Activated T-helper 1 cell treated with anti-CD3 and anti-CD28 coated beads, Interleukin-2, amount 50 U/mL, for 16 hours (primary cell): ENCODE measurements at places on chromosomes 16 and 17.

- no peak for DNase-seq
Observed at GRCh38 chr17:62652251-62653001, 25.0 kb downstream of the MRC2 start.

- no peak for DNase-seq
Observed at GRCh38 chr17:22277595-22277994, 585.3 kb downstream of the KCNJ18 start.

GRCh38 chr17:51855806-51856205 is 302.7 kb downstream of the CA10 start:
- DNase-seq: no peak

GRCh38 chr16:84360170-84360569 is 8.2 kb upstream of the ATP2C2 start:
- no peak for DNase-seq

GRCh38 chr17:57924677-57925076 is 30.5 kb downstream of the CUEDC1 start:
- no peak for DNase-seq

DNA sequence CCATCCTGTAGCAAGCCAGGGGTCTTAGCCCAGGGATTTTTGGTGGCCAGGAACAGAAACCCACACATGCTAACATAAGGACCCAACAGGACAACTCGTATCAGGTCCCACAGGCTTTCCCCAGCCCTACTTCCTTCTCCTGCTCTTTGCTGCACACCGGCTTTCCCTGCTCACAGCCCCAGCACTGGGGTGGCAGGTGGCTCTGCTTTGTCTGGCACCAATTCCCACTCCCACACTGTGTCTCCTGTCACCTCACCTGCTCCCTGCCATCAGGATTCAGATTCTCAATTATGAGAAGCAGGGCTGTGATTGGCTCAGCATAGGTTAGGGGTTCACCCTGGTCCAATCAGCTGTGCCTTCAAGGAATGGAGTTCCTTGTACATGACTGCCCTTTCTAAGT is 94.1 kb downstream of the TMEM132E start:
- DNase-seq: no peak

DNA sequence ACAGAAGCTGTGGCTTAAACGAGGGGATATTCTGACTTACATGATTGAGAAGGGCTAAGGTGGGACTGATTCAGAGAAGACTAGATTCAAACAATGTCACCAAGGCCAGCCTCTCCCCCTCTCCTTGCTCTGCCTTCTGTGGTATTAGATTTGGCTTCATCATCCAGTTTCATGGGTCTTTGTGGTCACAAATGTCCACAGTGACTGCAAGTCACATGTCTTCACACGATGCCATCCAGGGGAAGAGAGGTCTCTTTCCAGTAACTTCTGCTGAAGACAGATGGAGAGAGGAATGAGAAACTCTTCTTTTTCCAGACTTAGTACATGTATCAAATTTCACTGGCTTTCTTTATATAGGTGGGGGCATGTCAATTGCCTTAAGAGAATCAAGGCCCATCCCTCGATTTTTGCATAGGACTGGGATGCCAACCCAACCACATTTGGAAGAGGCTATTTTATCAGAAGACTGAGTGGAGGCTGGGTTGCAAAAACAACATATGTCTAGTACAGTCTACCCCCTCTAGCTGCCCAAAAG is 57.3 kb upstream of the HNF1B start:
- DNase-seq: no peak

GRCh38 chr17:68458260-68459036 is 1.2 kb upstream of the WIPI1 start:
- no peak for DNase-seq

DNA sequence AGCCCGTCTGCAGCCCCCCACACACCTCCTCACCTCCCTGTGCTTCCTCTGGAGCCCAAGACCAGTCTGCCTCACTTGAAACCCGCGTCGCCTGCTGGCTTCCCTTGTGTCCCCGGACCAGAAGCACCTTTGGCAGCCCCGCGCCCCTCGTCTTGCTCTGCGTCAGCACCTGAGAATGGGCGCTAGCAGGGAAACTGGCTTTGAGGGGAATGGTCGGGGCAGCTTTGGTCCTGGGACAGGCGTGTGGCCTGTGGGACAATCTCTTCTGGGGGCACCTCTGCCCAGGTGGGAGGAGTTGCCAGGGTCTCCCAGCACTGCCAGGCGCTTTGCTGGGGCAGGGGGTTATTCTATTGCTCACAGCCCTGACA is 3.6 kb upstream of the MAFG start:
- no peak for DNase-seq

DNA sequence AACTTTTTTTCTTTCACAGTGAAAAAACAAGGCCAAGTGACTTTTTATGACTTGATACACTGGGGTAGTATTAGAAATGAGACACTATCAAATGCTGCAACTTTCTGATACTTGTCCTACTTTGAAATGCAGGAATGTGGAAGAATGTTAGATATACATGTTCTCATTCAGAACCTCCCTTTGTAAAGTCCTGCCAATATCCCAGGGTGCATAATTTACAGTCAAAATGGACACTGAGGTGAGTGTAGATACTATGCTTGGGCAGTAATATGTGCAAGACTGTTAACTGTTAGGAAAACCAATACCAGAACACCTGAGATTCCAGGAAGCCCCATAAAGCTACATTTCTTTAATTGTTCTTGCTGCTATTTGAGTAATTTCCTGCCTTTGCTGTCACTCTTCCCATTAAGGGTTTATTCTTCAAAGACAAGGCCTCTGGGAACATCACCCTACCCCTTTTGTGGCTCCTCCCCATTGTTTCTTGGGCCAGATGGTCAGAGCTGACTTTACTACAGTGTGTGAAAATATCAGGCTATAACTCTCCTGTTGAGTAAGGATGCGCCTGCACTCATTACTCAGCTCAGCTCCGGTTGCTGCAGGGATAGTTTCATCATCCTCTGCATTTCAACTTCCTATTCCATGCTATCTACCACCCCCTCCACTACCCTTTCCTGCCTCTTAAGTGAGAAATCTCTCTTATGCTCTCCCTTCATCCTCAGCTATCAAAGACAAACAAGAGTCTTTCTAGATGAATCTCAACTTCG is 48.7 kb downstream of the TMEM100 start:
- no peak for DNase-seq

DNA sequence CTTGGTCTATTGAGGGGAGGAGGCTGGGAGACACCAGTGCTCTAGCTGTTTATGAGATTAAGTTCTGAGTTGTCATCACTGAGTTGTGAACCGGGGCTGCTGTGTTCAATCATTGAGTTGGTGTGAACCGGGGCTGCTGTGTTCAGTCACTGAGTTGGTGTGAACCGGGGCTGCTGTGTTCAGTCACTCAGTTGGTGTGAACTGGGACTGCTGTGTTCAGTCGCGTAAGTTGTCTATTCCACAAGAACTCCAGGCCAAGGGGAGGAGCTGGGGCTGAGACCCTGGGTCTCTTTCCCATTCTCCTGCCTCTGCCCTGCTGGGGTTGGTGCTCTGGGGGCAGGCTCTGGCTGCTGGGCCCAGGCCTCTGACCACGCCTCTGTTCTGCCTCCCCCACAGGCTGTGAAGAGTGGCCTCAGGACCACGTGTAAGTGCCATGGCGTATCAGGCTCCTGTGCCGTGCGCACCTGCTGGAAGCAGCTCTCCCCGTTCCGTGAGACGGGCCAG is 24.5 kb downstream of the WNT9B start:
- DNase-seq: no peak

GRCh38 chr17:80219763-80220053 is 425 bp downstream of the SGSH start:
- no peak for DNase-seq

DNA sequence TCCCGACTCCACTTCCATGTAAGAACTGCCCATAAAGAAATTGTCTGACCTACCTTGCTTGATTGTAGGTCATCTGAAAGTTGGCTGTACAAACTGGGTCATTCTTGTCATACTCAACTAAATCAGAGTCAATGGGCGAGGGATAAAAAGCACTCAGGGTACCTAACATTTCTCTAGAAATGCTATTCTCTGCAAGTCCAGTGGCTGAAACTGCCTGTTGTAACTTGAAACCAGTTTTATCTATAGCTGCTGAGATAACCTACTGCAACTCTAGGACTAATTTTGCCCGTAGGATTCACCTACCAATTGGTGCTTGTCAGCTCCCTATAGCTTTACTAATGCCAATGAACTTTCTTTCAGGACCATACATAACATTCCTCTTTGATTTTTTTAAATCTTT is 100.1 kb upstream of the GRIN2A start:
- no peak for DNase-seq

GRCh38 chr16:70438585-70438968 is 323 bp downstream of the ST3GAL2 start:
- DNase-seq: no peak

GRCh38 chr17:29195465-29196081 is 15.4 kb upstream of the MYO18A start:
- DNase-seq: no peak

- no peak for DNase-seq
Observed at GRCh38 chr17:13395862-13396261, 205.9 kb downstream of the HS3ST3A1 start.

- no peak for DNase-seq
Observed at GRCh38 chr17:10266296-10266876, 68.0 kb upstream of the GAS7 start.

DNA sequence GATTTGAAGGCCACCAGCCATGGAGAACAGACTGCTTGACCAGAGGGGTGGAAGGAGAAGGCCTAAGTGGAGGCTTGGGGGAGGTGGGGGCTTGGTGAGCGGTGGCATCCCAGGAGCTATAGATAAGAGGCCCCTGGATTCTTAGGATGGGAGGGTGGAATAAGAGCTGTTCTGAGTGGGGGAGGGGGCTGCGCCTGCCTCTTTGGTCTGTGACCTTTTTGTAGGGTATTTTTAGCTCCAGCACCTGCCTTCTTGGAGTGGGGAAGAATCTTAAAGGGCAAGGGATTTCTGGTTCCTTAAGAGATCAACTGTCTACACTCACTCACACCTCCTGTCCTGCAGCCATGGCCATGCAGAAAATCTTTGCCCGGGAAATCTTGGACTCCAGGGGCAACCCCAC is 567 bp downstream of the ENO3 start:
- DNase-seq: no peak

DNA sequence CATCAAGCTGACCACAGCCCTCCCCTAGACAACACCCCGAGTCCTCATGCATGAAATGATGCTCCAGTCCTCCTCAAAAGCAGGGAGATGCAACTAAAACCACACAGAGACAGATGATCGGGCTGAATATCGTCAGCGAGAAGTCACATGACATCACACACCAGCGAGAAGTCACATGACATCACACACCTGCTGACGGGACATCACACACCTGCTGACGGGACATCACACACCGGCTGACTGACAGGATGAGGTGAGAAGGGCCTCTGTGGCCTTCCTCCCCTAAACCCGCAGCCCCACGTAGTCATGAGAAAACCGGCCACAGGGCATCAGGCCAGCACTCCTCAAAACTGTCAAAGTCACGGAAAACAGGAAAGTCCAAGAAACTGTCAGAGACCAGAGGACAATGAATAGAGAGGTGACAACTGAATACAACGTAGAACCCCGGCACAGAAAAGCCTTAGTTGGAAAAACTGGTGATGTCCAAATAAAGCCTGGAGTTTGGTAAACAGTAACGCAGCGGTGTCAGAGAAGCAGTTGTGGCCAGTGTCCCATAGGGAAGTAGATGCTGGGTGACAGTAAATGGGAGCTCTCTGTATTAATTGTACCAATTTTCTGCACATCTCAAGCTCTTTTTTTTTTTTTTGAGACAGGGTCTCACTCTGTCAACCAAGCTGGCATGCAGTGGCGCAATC is 14.3 kb downstream of the LITAF start:
- no peak for DNase-seq

DNA sequence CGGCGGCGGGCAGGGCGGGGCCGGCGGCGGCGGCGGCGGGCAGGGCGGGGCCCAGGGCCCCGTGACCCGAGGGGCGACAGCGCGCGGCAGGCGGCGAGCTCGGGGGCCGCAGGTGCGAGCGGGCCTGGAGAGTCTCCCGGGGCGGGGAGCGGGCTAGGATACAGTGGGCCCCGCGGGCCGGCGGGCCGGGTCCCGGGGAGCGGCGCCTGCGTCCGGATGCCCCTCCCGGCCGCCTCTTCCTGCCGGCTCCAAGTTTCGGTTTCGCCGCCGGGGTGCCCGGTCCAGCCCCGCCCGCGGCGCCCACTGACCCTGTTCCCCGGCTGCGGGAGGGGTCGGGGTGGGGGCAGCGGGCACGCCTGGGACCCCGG is at the start of gene RNF213:
RNF213 (plus strand) TSS at position 62 of the 368 bp plus-strand sequence. CDS start 2,830 bp downstream, outside the sequence.
- DNase-seq: peak; percentile 48

DNA sequence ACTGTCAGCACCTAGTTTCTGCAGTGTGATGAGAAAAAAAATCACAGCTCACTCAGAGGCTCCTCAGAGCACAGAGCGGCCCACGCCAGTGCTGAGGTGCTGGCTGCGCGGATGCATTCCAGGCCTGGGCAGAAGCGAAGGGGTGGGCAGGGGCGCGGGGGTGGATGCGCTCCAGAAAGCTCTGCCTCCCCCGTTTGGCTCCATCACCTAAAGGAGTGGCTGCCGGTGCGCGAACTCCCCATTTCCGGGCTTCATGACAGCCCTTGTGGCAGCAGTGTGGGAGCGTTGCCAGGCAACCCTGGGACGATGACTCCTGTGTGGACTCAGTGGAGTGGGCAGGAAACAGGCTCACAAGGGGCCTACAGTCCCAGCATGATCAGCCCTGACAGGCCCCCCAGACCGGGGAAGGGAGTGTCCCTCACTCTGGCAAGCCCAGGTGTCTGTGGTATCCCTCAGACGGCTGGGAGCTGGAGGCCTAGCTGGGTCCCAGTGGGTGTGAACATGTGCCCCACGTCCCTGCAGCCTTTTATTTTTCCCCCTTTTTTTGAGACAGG is 32.8 kb upstream of the NUDT16L1 start:
- peak; percentile 22 for DNase-seq

DNA sequence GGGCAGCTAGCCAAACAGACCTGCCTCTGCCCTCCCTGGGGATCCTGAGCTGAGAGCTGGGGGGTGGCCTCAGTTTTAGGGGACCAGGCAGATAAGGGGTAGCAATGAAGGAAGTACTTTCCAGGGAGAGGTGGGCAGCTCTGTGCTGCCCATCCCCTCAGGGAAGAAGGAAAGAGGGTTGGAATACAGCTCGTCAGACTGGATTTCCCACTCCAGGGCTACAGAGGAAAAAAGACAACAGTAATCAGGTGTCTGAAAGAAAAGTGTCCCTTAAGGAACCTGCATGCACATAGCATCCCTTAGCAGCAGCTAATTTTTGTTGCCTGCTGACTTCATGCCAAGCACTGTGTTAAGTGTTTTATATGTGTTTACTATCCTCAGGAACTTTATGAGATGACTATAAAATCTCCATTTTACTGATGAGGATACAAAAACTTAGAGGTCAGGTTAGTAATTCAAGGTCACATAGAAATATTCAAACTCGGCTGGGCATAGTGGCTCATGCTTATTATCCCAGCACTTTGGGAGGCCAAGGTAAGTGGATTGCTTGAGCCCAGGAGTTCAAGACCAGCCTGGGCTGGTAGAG is 3.2 kb upstream of the MRPL58 start:
- no peak for DNase-seq

DNA sequence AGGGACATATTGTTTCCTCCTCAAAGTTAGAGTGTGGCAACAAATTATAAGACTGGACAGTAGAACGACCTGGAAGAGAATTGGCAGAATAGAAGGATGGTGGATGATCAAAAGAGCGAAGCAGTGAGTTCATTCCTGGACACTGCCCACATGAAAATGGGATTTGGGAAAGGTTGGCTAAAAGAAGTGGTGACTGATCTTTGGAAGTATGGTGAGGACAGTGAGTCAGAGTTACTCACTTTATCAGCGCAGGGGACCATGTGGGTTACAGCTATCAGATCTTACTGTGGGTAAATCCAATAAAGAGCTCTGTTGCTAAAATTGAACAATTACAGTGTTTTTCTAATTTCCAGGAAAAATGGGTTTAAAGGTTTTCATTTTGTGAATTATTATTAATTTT is 2.7 kb upstream of the TANC2 start:
- DNase-seq: no peak

GRCh38 chr17:38883592-38884526 is 14.0 kb downstream of the LASP1 start:
- DNase-seq: no peak
